ENCODE measurements at places on chromosomes 1 and 21. TPM values are rescaled to one million over a fixed set of nuclear protein-coding genes. Genes with fewer than 3 reads are reported as not detected.
A peak's percentile ranks its signal among the peaks of the same experiment; 100 is the strongest.

- H3K4me3 ChIP-seq, result no peak overlapping the region
- no peaks in the 10 kb centered on the region for H3K4me1 ChIP-seq
- DNase-seq, result no peak
- H3K27me3 ChIP-seq, result no peaks in the 10 kb centered on the region
- no peaks in the 10 kb centered on the region for H3K36me3 ChIP-seq
Observed at GRCh38 chr21:31509194-31510017, 150.1 kb upstream of the SOD1 start.

- H3K27me3 ChIP-seq, result no peaks in the 10 kb centered on the region
- H3K4me3 ChIP-seq, result no peak overlapping the region
- no peaks in the 10 kb centered on the region for H3K4me1 ChIP-seq
- DNase-seq, result no peak
Observed at GRCh38 chr1:200392625-200393185, 17.1 kb downstream of the ZNF281 start.

GRCh38 chr1:225378880-225379279 is 49.0 kb downstream of the LBR start:
- H3K27ac ChIP-seq, result no peak overlapping the region
- no peaks in the 10 kb centered on the region for H3K27me3 ChIP-seq
- H3K4me3 ChIP-seq, result no peak overlapping the region
- H3K36me3 ChIP-seq, result no peaks in the 10 kb centered on the region
- H3K4me1 ChIP-seq, result no peaks in the 10 kb centered on the region

GPR153 gene
- 15.3 TPM for total RNA-seq

DNA sequence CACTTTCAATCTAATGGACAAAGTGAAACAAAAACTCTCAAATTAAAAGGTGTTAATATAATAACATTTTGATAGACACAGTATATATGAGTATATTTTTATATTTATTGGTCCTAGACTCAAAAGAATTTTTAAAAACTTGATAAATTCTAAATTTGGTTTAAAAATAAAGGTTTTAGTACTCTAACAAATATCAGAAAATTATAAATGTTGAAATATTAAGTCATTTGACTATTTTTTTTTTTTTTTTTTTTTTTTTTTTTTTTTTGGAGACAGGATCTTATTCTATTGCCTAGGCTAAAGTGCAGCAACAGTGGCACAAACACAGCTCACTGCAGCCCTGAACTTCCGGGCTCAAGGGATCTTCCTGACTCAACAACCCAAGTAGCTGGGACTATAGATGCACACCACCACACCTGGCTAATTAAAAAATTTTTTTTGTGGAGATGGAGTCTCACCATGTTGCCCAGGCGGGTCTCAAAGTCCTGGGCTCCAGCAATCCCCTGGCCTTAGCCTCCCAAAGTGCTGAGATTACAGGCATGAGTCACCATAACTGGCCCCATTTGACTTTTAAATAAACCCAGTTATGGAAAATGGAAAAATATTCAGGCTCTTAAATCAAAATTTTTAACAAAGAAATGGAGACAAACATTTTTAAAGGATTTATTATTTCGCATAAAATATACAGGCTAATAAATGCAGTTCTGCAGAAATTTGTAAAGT is 60.8 kb upstream of the RBM34 start:
- no peaks in the 10 kb centered on the region for H3K36me3 ChIP-seq
- H3K27ac ChIP-seq, result no peak overlapping the region
- no peaks in the 10 kb centered on the region for H3K27me3 ChIP-seq

DNA sequence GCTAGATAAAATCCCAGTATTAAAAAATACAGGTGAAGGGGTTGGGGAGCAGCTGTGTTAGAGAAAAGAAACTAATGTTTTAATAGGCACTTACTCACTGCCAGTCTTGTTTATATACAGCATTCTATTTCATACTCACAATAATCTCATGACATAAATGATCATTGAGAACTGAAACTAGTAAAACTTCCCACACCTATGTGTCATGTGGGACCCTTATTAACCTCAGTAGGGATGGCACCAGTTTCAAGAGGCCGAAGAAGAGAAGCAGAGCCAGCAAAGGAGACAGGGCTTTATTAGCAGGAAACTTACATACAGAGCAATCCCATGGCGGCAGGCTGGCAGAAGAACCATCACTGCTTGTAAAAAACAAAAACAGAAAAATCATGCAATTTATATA is 48.8 kb upstream of the KCNH1 start:
- no peaks in the 10 kb centered on the region for H3K27me3 ChIP-seq
- no peak for DNase-seq
- no peak overlapping the region for H3K27ac ChIP-seq
- no peaks in the 10 kb centered on the region for H3K4me1 ChIP-seq
- H3K36me3 ChIP-seq, result no peaks in the 10 kb centered on the region

DNA sequence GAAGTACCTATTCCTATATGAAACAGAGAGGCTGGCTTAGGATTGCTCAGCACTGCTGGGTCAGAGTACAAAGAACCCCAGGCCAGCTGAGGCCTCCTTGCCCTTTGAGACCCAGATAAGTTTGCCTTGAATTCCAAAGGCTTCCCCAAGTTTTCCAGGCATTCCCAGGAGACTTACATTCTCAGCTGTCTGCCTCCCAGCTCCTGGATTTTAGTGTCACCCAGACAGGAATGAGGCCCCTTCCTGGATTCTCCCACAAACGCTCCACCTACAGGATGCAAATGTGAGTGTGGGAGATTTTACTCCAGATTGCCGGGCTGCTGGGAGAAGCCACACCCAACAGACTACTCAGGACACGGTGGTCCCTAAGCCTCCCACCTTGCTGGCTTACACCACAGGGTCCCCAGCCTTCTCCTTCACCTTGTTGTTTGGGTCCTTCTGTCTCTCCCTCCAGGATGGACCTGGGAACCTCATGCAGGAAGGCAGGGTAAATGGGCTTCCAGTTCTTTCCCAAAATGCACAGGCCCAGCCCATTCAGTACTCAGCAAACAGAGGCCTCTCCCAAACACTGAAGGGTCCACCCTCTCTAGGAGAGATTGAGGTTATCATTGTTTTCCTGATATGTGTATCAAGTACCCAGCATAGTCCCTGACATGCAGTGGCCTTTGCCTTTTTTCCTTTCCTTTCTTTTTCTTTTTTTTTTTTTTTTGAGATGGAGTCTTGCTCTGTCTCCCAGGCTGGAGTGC is 10.6 kb downstream of the RHBG start:
- H3K36me3 ChIP-seq, result no peaks in the 10 kb centered on the region
- no peak overlapping the region for H3K4me3 ChIP-seq
- no peak overlapping the region for H3K27ac ChIP-seq
- no peaks in the 10 kb centered on the region for H3K4me1 ChIP-seq

DNA sequence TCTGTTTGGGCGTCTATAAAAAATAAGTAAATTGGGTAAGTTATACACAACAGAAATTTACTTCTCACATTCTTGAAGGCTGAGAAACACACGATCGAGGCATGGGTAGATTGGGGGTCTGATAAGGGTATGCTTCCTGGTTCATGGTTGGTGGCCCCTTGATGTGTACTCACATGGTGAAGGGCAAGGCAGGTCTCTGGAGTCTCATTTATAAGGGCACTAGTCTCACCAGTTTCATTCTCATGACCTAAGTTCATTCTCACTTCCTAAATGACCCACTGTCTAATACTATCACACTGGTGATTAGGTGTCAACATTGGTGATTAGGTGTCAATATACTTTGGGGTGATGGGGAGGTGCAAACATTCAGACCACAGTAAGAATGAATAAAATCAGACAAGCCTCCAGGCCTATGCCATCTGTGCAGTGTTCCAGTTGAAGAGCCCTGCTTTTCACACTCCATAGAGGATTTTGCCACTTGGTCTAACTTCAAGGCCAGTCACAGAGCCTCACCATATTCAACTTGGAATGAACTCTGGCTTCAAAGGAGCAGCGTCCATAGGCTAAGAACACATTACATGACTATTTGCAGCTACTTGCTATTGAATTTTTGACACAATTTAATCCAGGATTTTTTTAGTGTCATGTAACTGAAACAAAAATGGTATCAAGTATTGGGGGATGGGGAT is 2.5 kb upstream of the GBP4 start:
- no peak for DNase-seq
- no peaks in the 10 kb centered on the region for H3K36me3 ChIP-seq
- H3K4me1 ChIP-seq, result peaks cover 37% of the 10 kb centered on the region
- no peaks in the 10 kb centered on the region for H3K27me3 ChIP-seq
- H3K27ac ChIP-seq, result no peak overlapping the region

GRCh38 chr1:178869119-178869697 is 1.7 kb downstream of the ANGPTL1 start:
- peaks cover 7% of the 10 kb centered on the region for H3K4me1 ChIP-seq
- H3K36me3 ChIP-seq, result no peaks in the 10 kb centered on the region
- H3K4me3 ChIP-seq, result peak overlapping the region; percentile 0
- DNase-seq, result no peak
- H3K27me3 ChIP-seq, result no peaks in the 10 kb centered on the region

- DNase-seq, result no peak
- H3K27ac ChIP-seq, result peak overlapping the region; percentile 98
- H3K36me3 ChIP-seq, result peaks cover 3% of the 10 kb centered on the region
Observed at GRCh38 chr1:151989211-151989862, 4.3 kb downstream of the S100A10 start.

DNA sequence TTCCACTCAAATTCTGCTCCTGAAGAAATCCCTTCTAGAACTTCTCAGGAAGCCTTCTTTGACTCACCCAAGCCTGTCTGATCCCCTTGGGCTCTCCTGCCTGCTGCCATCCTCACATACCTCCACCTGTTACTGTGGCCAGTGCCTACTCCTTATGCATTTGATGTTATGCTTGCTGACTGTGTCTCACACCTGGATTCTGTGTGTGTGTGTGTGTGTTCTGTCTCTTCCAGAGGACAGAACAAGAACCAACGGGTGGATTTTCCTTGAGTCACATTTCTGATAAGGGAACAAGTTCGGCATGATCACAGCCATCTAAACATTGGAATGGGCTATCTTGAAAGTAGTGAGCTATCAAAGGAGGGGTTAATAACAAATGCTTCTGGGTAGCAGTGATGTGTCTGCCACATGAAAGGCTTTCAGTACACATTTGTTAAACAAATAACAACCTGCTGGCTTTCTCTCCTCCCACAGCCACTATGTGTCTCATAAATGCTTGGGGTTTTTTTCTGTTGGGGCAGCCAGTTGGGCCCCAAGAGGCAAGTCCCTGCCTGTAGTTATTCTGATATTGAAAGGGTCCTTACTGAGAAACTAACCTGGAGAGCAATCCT is 8.9 kb upstream of the GPR37L1 start:
- no peaks in the 10 kb centered on the region for H3K4me1 ChIP-seq
- no peaks in the 10 kb centered on the region for H3K36me3 ChIP-seq
- no peaks in the 10 kb centered on the region for H3K27me3 ChIP-seq

- no peaks in the 10 kb centered on the region for H3K36me3 ChIP-seq
- peaks cover 8% of the 10 kb centered on the region for H3K4me1 ChIP-seq
- H3K27me3 ChIP-seq, result no peaks in the 10 kb centered on the region
- no peak overlapping the region for H3K27ac ChIP-seq
- peak; percentile 35 for DNase-seq
- no peak overlapping the region for H3K4me3 ChIP-seq
Observed at GRCh38 chr1:67646145-67647035, 38.6 kb upstream of the GADD45A start.

DNA sequence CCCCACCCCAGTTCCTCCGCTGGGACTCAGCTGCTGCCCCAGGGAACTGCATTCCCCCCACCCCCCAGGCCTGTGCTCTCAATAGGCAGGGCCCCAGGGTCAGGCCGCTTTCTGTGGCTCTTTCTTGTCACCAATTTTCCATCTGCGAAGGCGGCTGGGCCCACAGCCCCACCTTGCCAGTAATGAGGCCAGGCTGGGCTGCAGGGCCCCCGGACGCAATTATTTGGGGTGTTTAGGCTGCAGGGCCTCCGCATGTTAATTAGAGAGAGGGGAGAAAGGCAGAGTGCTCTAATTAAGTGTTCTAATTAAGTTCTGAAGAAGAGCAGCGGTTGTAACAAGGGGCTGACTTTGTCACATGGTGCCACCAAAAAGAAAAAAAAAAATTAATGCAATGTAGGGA is 71.8 kb downstream of the EPHB2 start:
- H3K36me3 ChIP-seq, result no peaks in the 10 kb centered on the region
- no peak for DNase-seq
- no peak overlapping the region for H3K27ac ChIP-seq
- H3K4me1 ChIP-seq, result no peaks in the 10 kb centered on the region
- no peak overlapping the region for H3K4me3 ChIP-seq
- peaks cover 34% of the 10 kb centered on the region for H3K27me3 ChIP-seq

DNA sequence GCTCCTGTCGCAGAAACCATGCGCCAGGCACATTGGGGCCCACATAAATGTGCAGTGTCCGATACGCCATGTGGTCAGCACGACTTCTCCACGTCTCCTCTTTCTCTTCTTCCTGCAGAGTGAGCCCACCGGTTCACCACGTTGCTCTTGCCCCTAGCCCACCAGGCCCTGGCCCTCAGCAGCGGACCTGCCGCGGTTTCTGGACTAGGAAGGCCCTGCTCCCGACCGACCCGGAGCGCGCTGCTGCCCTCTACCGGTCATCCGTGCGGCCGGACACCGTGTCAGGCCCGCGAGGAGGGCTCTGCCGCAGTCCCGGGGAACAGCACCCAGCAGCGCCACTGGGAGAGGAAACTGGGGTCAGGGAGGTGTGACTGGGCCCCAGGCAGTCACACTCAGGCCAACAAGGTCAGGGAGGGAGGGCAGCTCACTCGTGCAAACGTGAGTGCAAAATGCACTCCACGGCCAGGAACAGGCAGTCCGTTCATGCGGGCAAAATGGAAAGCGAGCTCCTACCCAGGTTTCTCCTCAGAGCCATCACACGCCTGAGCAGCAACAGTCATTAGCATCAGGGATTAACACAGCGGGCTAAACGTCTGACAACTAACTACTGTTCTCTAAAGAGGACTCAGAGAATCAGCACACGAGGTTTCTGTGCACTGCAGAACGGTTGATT is 13.7 kb downstream of the TLR5 start:
- no peak overlapping the region for H3K27ac ChIP-seq
- no peaks in the 10 kb centered on the region for H3K27me3 ChIP-seq
- H3K36me3 ChIP-seq, result peaks cover 47% of the 10 kb centered on the region
- H3K4me1 ChIP-seq, result peaks cover 29% of the 10 kb centered on the region
- peak; percentile 74 for DNase-seq

DNA sequence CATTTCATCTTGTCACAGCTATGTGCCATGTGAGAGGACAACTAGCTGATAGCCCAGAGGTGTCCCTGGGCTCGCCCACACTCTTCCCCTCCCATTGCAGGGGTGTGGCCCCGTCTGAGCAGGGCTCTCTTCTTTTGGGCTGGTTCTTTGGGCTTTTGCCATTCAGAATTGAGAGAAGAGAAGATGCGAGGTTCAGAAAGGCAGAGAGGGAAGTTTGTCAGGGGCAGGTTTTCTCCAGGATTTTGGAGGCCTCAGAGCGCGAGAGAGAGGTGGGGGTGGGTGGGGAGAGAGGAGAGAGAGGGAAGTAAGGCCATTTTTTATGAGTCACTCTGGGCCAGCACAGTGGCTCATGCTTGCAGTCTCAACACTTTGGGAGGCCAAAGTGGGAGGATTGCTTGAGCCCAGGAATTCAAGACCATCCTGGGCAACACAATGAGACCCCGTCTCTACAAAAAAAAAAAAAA is 5.2 kb downstream of the IFI6 start:
- no peak overlapping the region for H3K27ac ChIP-seq
- H3K36me3 ChIP-seq, result no peaks in the 10 kb centered on the region
- DNase-seq, result no peak
- no peaks in the 10 kb centered on the region for H3K27me3 ChIP-seq
- H3K4me3 ChIP-seq, result no peak overlapping the region
- H3K4me1 ChIP-seq, result peaks cover 61% of the 10 kb centered on the region

AVPR1B gene
- total RNA-seq, result not detected

- DNase-seq, result no peak
- no peaks in the 10 kb centered on the region for H3K36me3 ChIP-seq
- no peaks in the 10 kb centered on the region for H3K27me3 ChIP-seq
- H3K4me3 ChIP-seq, result no peak overlapping the region
Observed at GRCh38 chr1:87880098-87880760, 551.5 kb downstream of the LMO4 start.

TEKT2 gene
- total RNA-seq, result 5.8 TPM

MARK1 gene
- total RNA-seq, result 3.1 TPM

ANXA9 gene
- total RNA-seq, result 2.4 TPM

PTCH2 gene
- total RNA-seq, result 1.0 TPM

Data from left lung (tissue), 14 donors.